ENCODE measurements at places on chromosomes 12 and 14.

DNA sequence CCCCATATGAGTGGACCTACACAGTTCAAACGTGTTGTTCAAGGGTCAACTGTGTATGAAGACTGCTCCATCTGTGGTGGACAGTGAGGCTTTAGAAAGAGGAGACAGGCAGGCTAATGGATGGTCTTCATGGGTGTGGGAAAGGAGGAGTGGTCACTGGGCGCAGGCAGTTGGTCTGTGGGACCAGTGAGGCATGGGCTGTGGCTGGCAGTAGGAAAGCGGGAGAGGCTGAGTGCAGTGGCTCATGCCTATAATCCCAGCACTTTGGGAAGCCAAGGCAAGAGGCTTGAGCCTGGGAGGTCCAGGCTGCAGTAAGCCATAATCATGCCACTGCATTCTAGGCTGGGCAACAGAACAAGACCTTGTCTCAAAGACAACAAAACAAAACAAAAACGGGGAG lies 2.0 kb upstream of the NR4A1 start:
- DNase-seq: no peak

- DNase-seq: peak; percentile 29
These were observed 28.1 kb upstream of the PRICKLE1 start for GRCh38 chr12:42617622-42618021.

DNA sequence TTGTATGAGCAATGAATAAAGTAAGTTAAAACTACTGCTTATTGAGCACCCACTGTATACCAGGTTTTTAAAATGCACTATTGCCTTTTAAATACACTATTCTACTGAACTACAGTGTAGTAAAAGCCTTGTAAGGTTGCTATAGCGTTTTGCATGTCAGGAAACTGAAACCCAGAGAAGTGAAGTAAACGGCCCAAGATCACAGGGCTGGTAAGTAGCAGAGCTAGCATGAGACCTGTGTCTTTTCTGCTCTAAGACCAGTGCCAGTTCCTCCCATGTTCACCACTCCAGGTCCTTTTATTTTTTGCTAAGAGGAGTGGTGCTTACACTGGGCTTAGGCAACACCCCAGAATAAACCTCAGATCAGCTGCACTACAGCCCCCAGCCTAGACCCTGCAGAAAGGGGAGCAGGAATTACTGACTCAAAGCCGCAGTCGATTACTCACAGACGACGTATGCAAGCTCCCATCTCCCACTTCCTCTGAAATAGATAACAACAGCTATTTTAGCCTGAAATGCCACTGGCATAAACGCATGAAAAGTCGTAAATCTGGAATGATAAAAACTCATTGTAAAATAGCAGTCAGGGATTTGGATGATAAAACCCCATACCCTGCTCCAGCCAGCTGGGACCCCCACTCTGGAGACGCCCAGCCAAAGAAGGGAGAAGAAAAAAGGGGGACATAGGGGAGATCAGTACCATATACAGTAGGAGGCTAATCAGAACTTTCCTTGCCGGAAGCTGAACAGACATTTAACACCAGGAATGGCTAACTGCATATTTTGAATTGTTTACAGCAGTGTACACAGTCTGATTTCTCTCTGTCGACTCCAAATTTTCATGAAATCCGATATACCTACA lies 108.3 kb downstream of the NUAK1 start:
- DNase-seq: peak; percentile 83

DNA sequence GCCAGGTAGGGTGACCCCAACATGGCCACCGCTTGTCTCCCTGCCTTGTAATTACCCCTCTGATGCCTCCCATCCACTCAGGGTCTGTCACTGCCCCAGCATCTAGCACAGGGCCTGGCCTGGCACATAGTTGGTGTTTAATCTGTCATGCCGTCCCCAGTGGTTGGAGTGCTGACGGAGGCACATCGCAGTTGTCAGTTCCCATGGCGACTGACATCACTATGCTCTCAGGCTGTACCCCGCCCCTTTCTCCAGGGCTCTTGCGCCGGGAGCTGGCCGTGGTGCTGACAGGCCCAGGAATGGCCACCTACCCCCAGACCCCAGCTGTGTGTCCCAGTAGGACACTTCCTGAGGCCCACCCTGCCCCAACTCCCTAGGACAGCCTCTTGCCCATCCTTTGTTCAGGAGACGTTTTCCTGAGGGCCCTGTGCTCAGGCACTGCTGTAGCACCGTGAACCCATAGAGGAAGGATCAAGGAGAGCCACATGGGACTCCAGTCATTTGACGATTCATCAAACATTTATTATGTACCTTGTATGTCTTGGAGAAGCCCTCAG lies 23.0 kb downstream of the FAM222A start:
- peak; percentile 97 for DNase-seq

DNA sequence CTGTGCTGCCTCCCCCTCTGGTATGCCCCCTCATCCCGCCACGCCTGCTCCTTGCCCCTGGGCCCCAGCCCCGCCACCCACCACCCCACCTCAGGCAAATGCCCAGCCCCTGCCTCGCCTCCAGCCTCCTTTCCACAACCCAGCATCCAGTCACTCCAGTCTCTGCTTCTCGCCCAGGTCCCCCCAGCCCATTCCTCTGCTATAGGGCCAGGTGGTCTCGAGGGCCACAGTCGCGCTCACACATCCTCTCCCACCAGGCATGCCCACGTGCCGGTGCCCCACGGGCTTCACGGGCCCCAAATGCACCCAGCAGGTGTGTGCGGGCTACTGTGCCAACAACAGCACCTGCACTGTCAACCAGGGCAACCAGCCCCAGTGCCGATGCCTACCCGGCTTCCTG lies 6.1 kb upstream of the NXPH4 start:
- no peak for DNase-seq

DNA sequence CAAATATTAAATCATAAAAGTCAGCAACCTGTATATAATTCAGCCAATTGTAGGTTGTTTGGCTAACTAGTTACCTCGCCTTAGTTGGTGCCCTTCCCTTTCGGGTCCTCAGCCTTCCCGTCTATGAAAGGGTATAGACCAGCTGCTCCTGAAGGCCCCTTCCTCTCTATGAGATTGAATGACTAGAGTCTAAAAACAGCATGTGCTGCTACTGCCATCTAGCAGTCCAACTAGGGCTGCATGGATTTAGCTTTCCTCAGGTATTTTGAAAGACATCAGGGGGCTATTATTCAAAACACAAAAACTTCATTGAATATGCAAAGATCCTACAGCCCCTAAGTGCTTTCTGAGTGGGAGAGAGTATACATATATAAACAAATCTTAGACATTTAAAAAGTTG lies 37.0 kb upstream of the TMEM263 start:
- DNase-seq: peak; percentile 86

DNA sequence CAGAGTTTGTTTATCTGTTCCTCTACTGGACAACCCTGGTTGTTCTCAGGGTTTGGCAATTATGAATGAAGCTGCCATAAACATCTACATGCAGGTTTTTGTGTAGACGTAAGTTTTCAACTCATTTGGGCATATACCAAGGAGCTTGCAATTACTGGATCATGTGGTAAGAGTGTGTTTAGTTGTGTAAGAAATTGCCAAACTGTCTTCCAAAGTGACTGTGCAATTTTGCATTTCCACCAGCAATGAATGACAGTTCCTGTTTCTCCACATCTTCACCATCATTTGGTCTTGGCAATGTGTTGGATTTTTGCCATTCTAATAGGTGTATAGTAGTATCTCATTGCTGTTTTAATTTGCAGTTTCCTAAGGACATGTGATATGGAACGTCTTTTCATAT lies 39.8 kb upstream of the FBXO33 start:
- no peak for DNase-seq

DNA sequence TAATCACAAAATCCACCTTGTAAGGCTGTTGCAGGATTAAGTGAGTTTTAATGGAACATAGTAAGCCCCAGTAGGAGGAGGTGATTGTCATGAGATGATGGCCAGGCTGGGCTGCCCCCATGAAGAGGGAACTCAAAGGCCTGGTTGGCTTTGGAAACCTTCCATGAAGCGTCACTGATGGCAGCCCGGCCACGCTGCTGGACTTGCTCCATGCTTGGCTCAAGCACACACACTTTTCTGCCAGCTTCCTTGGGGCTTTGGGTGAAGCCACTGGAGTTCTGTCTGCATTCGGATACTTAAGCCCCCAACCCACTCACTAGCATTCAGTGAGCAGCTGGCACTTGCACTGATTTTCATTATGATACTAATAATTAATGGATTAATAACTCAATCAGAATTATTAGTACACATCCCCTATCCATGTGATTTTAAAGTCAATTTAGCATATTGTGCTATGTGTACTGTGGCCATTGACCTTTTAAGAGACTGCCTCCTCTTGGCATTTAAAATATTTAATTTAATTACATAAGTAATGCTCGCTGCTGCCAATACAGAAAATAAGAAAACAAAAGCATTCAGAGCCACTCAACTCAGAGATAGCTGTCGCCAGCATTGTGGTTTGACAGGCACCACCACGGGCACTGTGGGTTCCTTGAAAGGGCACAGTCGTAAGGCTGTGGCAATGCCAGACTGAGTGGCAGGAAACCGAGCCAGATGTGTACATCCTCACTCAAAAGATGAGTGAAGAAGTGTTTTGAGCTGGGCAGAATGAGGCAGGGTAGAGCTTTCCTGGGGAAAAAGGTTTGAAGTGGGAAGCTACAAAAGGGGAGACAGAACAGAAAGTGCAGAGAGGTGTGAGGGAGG lies 15.9 kb downstream of the KRT85 start:
- no peak for DNase-seq

- DNase-seq: peak; percentile 84
These were observed 4.9 kb downstream of the CD9 start for GRCh38 chr12:6205144-6205539.

DNA sequence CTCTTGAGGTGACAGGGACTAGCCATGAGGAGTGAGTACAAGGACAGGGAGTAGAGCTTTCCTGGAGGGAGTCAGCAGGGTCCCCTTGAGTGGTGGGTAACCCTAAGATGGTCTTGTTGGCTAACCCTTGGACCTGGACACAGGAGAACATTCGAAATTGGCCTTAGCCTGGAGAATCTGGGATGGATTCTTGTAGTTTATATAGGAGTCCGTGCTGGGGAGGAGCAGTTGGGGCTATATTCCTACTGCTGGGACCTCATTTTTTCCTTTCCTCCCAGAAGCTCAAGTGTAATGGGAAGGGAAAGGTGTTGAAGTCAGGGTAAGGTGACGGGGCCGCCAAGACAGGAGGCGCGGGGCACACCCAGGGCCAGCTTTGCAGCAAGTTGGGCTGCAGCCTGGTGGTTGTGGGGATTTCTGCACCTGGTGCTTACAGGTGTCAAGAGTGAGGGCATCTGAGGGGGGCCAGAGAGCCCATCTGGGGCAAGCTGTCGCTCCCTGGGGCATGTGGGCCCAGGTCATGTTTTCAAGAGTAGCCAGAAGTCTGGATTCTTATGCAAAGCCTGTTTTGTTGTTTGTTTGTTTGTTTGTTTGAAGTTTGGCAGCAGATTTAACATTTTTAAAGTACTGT lies 5.1 kb downstream of the BCL7A start:
- DNase-seq: no peak

GRCh38 chr12:124053851-124054250 lies 80.8 kb downstream of the ZNF664 start:
- peak; percentile 87 for DNase-seq

GRCh38 chr12:68481181-68481941 lies 129.3 kb upstream of the RAP1B start:
- no peak for DNase-seq

DNA sequence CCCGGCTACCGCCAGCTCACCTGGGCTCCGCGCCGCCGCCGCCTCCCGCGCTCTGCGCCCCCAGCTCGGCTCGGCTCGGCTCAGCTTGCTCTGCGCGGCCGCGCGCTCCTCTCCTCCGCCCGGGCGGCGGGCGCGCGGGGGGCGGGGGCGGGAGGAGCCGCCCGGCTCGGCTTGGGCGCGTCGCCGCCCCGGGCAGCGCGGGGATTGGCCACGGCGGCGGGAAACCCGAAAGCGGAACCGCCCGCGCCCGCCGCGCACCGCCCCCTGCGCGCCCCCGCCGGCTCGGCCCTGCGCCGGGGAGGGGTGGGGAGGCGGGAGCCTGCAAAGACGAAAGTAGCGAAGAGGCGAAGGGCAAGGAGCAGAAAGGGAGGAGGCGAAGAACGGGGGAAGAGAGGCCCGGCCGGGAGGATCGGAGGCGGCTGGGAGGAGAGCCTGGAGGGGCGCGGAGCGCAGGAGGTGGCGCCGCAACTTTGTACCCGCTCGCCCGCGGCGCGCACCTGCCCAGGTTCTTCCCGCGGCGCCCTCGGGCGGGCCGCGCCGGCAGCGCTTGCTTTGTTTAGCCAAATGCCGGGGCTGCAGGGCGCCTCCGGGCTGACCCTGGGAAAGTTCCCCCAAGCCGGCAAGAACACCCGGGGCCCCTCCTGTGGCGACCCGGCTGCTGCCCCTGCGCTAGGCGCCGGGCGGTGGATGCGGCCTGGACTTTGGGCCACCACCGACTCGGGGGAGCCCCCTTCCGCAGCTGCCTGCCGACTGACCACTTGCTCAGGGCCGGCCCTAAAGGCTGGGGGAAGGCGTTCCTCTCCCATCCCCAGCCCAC lies at the start of gene CAMKK2:
Gene CAMKK2 (minus strand): TSS at position 92 of the 817 bp plus-strand sequence. CDS start 22,183 bp downstream, outside the sequence.
- peak; percentile 94 for DNase-seq

DNA sequence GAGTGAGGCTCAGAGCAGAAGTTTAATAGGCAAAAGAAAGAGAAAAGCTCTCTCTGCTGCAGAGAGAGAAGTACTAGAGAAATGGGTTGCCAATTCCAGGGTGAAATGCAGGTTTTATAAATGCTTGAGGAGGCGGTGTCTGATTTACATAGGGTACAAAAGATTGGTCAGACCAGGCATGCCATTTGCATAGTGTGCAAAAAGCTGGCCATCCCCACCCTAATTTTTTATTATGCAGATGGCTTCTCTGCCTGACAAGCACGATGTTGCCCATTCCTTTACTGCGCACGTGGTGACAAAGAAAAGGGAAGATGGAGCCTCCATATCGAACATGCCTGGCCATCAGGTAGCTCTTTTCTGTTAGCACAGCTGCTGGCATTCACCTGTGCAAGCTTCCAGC lies 209.3 kb upstream of the PPFIA2 start:
- no peak for DNase-seq

GRCh38 chr14:64684091-64684490 lies 20.1 kb upstream of the PLEKHG3 start:
- DNase-seq: no peak

DNA sequence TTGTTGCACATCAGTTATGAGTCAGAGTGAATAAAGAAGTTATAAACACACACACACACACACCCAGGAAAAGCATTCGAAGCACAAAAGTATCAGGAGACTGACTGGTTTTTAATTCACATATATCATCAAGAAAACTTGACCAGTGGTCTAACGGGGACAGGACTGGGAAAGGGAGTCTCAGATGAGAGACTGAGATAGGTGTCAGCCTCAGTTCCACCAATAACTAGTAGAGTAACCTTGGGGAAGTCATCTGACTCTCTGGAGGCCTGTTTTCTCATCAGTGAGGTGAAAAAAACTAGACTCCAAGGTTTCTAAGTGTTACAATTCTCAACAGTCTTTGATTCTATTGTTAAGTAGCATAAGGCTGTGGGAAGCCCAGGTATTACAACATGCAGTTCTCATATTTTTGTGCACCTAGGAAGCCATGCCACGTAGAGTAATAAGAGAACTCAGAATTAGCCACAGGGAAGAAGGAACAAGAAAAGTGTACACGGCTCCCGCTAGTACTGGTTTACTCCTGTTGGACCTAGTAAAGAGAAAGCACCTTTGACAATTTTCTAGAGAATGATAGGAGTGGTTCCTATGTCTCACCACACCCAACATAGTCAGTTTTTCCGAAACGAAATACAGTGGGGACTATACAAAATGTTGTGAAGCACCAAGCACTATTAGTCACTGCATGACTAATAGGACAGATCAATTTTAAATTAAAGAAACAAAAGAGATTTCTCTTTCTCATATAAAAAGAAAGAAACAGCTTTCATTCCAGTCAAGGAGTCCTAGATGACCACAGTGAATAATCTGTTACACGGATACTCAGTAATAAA lies 5.0 kb downstream of the PPTC7 start:
- no peak for DNase-seq

GRCh38 chr14:21068521-21069387 lies 1.4 kb upstream of the ARHGEF40 start:
- peak; percentile 81 for DNase-seq

- DNase-seq: peak; percentile 54
These were observed 109.3 kb downstream of the NAV3 start for GRCh38 chr12:77940011-77940423.

All from mesendoderm (in vitro differentiated cells).